ENCODE measurements at places on chromosomes 6 and 20. TPM values are rescaled to one million over a fixed set of nuclear protein-coding genes. Genes with fewer than 3 reads are reported as not detected.

GRCh38 chr6:36386495-36387439 lies 702 bp downstream of the ETV7 start:
- peak; percentile 47 for DNase-seq

DNA sequence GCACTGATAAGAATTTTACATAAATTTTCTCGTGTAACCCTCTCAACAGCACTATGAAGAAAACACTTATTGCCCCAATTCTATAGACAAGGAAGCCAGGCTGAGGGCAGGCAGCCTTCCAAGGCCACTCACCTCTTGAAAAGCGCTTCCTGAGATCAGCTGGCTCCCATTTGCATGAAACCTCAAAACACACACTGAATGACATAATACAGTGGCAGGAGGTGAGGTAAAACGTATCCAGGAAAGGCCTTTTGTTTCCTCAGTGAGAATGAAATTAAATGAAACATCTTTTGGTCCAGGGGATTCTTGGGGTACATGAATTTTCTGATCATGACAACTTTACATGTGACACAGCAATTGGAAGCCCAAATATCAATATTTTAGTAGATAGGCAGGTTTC lies 112.5 kb downstream of the WDR27 start:
- DNase-seq: no peak

LZTS3 gene
- polyA plus RNA-seq: 3.5 TPM

- DNase-seq: no peak
These were observed 191.7 kb downstream of the FOXC1 start for GRCh38 chr6:1801401-1801800.

DNA sequence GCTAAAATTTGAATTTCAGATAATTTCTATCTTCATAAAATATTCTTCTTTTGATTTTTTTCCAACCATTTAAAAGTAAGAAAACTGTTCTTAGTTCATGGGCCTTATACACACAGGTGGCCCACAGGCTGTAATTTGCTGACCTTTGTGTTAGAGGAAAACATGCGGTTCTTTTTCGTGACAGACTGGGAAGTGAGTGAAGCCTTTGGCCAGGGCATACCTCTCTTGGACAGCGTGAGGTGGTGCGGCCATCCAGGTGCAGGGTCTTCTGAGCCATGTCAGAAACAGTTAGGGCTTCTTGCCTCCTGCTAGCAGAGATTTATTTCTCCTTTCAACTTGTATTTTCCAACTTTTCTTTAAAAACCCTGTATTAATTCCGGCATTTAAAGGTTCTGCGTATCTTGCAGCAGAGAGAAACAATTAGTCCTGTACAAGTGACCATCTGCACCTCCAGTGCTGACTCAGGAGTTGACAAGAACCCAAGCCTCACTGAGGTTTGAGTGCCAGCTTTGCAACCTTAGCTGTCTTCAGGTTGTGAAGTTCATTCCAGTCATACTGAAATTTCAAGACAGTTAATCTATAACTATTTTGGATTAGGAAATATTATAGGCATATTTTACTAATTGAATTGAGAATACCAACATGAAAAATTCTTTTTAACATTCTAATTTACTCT lies 177.8 kb downstream of the LY86 start:
- DNase-seq: no peak

DNA sequence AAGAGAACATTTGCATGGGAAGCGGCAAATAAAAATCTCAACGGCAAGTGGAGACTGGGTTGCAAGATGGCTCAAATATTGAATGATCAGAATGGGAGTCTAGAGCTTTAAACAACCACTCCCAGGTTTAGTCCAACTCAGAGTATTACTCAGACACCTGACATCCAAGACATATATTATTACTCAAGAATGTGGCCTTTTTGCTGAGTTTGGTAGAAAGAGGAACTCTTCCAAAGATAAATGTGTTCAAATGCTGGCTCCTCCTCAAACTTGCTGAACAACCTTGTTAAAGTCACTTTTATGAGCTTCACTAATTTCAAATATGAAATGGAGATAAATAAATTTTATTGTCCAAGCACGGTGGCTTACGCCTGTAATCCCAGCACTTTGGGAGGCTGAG lies 77.8 kb downstream of the ESR1 start:
- DNase-seq: no peak

GRCh38 chr20:23268792-23269354 lies 81.7 kb upstream of the NXT1 start:
- no peak for DNase-seq

ARFGAP1 gene
- 86.1 TPM for polyA plus RNA-seq

DNA sequence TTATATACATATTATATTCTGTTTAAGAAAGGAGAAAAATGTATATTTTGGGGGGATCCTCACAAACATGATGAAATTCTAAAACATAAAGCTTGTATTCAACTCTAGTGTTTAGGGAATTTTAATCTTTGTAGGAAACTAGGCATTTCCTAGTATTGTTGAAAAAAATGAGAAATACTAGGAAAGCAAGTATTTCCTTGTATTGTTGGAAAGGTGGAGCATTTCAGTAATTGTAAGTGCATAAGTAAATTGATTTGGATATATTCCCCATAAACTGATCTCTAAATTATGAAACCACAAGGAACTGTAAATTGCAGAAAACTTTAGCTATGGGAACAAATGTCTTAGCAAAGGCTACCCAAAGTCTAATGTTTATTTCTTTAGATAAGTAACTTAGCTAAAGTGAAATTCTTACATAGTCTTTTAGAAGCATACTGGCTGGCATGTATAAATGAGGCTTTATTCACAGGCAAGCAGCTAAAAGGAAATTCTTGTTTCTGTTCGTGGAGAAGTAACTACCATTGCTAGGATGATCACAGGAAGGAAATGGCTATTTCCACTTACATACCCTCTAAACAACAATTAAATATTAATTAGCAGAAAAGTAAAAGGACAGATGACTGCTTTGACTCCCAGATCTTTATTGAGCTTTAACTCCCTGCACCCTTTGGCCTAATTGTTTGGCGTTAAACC lies 19.9 kb upstream of the NRN1 start:
- no peak for DNase-seq

DNA sequence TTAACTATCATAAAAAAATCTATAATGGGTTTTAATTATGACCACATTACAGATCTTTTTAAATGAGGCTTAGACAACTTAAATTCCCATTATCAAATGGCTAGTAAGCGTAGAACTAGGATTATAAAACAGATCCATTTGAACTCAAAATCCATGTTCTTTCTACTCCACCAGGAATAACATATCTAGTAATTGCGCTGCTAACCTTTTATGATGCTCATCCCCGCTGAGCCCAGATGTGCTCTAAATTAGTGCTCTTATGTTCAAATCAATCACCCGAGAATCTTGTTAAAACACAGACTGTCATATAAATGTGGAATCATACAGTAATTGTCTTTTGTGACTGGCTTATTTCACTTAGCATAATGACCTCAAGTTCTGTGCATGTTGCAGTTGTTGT lies 903.1 kb downstream of the PHF3 start:
- DNase-seq: no peak

GRCh38 chr6:157597461-157598312 lies 216.7 kb downstream of the ZDHHC14 start:
- DNase-seq: peak; percentile 56

SYCP2 gene
- polyA plus RNA-seq: 3.9 TPM

DNA sequence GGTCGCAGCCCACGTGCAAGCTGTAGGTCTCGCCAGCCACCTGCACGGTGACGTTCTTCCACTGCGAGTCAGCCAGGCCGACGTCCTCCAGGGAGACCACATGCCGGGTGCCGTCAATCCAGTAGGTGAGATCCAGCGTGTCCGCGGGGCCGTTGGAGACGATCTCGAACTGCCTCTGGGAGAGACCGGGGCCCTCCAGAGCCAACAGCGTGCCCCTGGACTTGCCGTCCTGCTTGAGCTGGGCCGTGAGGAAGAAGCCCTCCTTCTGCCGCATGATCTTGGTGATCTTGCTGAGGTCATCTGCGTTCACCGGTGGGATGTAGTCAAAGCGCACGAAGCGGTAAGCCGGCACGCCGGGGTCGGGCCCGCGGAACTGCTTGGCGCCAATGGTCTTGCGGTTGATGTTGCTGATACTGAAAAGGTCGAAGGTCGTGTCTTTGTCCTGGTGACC lies 5.1 kb downstream of the THBS2 start:
- DNase-seq: no peak

- no peak for DNase-seq
These were observed 31.8 kb downstream of the SAYSD1 start for GRCh38 chr6:39083231-39083634.

SPTLC3 gene
- 1.5 TPM for polyA plus RNA-seq

- DNase-seq: no peak
These were observed 44.0 kb downstream of the SIRPA start for GRCh38 chr20:1939270-1939595.

PDE7B gene
- 7.1 TPM for polyA plus RNA-seq

GRCh38 chr6:147716434-147716833 lies 207.9 kb downstream of the SAMD5 start:
- no peak for DNase-seq

DNA sequence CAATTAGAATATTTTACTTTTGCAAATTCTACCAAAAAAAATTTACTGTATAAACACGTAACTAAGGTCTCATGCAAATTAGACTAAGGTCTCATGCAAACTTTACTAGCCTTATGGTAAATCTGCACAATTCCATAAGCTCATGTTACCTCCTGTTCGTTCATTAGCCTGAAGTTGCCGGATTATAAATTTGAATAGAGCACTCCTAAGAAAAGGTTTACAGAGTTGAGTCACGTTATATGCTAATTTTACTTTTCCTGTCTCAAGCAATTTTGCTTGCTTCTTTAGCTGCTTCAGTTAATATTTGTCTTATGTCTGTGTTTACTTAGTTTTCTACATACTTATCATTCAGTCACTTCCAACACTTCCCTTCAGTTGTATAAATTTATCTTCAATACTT lies 1434.0 kb upstream of the EYS start:
- no peak for DNase-seq

GRCh38 chr20:57748601-57749130 lies 38.9 kb upstream of the PMEPA1 start:
- DNase-seq: peak; percentile 74

DNA sequence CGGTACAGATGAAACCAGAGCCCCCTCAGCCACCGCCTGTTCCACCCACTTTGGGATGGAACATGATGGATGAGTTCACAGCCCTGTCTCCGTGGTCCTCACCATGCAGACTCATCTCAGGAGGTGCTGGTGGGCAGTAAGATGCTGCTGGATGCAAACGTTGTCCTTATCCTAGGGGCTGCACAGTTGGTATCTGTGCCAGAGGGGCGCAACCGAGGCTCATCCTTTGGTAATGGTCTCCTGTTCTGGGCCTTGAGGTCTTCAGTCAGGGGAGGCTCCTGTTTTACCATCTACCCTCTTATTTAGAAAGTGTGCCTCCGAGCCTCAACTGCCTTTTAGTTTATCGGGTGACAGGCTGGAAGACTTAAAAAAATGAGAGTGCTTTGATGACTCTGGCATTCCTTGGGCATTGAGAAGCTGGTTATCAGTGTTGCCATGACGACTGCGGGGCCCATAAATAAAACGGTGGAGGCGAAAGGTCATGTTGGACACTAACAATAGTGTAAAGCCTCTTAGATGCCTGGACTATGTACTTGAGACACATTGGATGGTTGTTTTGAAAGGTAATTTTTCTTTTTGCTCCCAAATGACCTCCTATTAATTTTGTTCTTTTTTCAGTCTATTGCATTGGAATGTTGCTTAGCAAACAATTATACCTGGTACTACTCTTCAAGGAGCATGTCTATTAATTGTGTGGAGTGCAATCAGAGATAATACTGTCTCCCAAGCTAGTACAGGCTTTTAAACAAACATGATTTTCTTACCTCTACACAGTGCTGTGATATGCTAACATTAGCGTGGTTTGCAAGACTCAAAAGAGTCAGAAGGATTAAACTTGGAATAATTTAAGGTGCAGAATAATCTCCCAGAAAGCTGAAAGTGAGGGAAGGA lies 74.2 kb upstream of the DSP start:
- DNase-seq: no peak

DNA sequence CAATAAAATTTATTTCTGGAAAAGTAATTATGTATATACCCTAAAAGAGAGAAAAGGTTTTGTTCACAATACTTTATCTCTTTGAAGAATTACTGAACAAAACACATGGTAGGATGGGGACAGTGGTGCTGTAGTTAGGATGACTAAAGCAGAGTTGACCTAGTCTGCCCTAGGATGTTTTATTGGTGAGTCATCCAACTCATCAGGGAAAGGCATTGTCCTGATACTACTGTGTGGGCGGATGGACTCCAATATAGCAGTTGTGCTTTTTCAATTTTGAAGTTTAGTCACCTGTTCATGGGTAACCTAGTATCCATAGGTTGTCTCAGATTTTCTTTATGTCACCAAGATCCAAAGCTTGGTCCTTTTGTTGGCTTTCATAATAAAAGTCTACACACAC lies 53.3 kb upstream of the EYS start:
- DNase-seq: no peak

MMP24 gene
- 0.43 TPM for polyA plus RNA-seq

DNA sequence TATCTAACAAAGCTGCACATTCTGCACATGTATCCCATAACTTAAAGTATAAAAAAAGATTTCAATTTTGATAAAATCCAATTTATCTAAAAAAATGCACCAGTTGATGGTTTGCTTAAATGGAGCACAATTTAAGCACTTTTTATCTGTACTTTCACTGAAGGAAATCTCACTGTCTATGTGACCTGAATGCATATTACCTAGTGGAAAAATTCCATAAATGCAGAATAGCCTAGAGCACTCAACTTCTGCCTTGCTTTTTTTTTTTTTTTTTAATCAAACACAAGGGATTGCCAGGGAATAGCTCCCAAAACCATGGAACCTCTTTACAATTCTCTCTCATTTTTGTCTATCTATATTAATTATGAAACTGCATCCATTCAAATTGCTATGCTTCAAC lies 80.4 kb downstream of the RFPL4B start:
- no peak for DNase-seq

GRIK2 gene
- 3.1 TPM for polyA plus RNA-seq

GRCh38 chr20:31604567-31605030 lies 490 bp upstream of the ID1 start:
- no peak for DNase-seq

ME1 gene
- 1.2 TPM for polyA plus RNA-seq

- no peak for DNase-seq
These were observed 165.8 kb upstream of the SUPT3H start for GRCh38 chr6:45543298-45544235.

BTN1A1 gene
- polyA plus RNA-seq: 0.25 TPM

DNA sequence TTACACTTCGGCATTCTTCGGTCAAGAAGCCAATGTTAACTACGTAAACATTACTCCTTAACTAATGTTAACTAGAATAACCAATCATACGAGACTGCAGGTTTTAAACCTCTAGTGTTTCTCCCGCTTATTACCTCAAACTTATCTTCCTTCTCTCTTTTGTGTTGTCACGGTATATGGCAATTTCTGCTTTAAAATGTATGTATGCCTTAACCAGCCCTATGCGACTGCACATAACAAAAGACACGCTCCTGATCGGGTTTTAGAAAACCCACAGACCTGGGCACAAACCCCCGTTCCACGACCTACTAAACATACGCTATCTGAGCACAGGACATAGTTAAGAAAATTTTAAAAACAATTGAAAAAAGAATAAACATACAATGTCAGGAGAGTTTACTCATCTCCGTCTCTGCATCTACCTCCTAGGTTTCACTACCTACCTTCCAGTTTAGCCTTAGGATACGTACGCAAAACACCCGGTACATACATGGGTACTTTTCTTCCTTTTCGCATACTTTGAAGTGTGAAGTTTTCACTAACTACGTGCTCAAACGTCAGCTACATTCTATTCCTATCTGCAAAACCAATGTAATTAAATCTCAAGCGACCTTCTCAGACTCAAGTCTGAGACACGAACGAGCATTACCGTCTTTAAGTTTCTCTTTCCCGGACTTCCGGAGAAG lies 1.1 kb downstream of the CD164 start:
- no peak for DNase-seq

GRCh38 chr20:51162015-51162414 lies 139.1 kb upstream of the KCNG1 start:
- DNase-seq: no peak

Data from hindlimb muscle (tissue), 1 donor.